ENCODE measurements at places on chromosomes 5 and 9.

- no peak for DNase-seq
These were observed 1.2 kb downstream of the SEMA4D start for GRCh38 chr9:89496645-89497256.

DNA sequence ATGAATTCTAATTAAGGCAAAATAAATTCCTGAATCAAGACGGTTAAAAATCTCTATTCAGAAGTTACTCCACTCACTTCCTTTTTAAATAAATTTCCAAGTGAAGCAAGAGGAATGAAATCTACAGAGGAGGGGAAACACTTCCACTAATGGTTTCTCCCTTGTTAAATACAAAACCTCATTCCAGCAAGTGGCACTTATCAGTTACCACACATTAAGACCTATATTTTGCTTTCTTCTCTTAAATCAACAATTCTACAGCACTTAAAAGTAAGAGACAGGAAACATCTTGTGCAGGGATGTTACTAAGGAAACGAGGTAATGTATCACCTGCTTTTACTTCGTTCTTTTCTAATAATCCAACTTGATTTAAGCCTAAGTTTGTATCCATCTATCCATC, 172.6 kb downstream of the RAPGEF6 start:
- no peak for DNase-seq

DNA sequence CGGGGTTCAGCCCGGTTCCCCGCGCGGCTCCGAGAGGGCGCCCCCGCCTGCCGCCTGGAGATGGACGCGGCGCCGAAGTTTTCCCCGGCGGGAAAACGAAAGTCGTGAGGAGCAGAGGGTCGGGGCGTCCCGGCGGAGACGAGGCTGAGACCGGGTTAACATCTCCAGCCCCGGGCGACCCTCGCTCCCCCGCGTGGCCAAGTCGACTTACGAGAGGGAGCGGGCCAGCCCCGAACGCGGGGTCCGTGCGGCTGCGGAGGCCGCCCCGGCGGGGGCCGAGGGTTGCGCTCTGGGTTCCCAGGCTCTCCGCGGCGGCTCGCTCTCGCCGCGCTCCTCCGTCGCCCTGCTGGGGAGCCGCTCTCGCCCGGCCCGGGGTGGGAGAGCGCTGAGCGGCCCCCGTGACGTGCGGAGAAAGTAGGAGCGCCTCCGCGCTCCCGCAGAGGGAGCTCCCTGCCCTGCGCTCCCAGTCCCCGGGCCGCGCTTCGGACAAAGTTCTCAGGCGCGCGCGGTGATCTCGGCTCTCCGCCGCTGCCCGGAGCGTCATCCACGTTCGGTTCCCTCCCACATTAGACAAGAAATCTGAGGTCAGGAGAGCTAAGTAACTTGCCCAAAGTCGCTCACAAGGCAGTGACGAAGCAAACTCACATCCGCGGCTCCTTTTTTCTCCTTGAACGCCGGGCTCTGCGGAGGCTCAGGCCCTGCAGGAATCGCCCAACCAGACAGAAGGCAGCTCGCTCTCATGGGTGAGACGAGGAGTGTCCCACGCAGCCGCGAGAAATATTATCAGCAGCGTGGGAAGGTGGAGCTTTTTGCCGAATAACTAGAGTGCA, 1.2 kb upstream of the GCNT4 start:
- no peak for DNase-seq

- DNase-seq: no peak
These were observed 461.4 kb upstream of the ST8SIA4 start for GRCh38 chr5:101364469-101364868.

DNA sequence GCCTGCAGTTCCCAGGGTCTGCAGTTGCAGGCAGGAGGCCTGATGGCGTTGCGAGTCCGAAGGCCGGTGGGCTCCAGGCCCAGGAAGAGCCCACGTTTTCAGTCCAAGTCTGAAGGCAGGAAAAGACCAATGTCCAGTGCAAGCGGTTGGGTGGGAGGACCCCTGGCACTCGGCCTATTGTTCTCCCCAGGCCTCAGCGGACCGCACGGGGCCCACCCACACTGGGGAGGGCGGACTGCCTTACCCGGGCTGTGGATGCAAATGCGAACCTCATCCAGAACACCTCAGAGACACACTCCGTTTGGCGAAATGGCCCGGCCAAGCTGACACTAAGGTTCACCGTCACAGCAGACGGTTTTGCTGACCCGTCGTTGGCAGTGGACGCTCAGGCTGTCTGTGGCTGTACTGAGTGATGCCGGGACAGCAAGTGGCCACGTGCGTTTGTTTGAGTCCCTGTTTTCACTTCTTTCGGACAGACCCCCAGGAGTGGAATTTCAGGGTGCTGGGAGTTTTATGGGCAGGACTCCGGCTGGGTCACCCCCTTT, 10.2 kb upstream of the SEC16A start:
- no peak for DNase-seq

- no peak for DNase-seq
These were observed 303.0 kb upstream of the TLE4 start for GRCh38 chr9:79268806-79269205.

DNA sequence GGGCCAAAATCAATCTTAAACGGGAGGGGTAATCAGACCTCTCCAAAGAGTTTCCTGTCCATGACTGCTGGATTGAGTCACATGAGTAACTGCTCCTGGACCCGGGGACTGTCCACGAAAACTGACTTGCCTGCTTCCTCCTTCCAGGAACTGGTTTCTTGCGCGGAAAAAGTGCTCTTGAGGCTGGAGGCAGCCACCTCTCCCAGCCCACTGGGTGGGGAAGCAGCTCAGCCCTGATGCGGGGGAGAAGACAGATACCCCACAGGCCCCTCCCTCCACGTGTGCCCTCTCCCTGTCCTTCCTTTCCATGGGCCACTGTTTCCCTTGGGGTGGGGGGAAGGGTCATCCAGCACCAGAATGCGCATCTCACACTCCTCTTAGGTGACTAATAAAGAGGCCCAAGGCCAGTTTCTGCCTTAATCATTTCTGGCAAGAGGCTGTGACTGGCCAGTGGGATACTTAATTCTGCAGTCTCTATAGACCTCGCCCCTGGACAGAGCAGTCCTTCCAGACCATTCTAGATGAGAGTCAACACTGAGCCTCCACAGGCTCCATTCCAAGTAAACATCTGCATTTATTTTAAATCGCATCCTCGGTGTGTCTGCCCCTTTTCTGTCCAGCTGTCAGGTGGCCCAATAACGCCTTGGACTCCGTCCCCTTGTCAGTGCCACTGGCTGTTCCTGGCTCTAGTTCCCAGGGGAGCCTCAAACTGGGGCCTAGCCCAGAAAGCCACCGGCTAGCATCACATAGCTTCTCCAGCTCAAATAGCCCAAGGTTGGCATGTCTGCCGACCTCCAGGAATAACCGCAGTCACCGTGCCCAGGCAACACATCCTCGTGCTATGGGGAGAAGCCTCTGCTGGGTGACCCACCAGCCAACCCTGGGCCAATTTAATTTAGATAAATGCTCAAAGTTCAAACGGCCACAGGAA, 12.0 kb downstream of the REXO4 start:
- DNase-seq: no peak

DNA sequence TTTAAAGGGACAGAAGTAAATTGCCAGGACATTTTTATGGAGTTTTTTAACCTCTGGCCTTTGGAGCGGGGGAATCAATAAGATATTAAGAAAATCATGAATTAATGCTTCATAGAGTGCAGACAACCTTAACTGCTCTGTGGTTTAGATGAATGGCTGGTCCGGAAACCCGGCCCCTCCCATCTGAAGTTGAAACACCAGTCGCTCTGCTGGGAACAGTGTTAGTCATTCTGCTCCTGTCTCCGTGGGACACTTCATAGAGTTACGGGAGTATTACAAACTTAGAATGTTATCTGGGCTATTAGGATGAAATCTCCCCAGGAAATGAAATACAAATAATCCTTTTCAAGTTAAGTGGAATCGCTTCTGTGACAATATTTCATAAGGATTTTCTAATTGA, 110.1 kb upstream of the IRX2 start:
- no peak for DNase-seq

DNA sequence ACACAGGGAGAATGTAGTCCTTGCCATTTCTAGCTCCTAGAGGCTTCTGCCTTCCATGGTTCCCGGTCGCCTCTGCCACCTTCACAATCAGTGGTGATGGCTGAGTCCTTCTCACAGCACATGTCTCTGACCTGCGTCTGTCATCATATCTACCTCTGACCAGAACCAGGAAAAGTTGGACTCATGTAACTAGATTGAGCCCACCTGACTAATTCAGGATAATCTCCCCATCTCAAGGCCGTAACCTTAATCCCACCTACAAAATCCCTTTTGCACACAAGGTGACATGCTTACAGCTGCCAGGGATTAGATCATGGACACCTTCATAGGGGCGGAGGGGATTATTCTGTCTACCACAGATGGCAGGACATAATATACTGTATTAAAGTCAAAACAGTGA, 375.6 kb downstream of the ICE1 start:
- DNase-seq: no peak

GRCh38 chr5:142871363-142872193, 101.4 kb downstream of the ARHGAP26 start:
- no peak for DNase-seq

DNA sequence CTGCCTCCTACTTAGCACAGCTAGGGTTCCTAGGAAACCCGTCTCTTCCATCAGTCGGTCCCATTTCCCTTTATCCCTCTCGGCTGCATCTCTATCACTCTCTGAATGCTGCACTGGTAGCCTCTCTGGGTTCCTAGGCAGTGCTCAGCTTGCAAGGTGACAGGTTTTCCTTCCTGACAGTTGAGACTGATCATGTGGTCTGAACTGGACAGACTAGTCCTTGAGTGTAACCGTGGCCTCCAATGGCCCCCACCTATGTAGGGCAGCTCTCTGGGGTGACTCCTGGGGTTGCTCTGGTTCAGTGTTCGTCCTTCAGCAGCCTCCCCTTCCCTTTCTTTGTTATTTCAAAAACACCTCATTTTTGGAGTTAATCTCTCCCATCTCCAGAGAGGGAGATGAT, 3.8 kb downstream of the TMEM8B start:
- no peak for DNase-seq

DNA sequence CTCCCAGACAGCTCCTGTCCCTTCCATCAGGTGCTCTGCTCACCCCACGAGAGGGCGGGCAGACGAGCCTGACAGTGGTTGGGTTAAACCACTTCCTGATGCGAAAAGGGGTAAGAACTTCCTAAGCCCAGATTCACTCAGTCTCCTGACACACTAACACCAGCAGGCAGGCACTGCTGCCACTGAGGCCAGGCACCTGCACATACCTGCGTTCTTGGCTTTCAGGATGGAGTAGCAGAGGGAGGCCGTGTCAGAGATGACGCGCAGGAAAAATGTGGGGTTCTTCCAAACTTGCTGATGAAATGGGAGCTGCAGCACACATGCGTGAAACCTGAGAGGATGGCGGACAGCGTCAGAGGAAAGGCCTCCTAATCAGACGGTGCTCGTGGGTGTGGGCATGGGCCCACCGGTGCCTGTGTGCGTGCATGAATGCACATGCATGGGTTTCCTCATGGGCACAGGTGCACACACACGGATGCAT, 29.9 kb downstream of the SLC6A18 start:
- DNase-seq: no peak

DNA sequence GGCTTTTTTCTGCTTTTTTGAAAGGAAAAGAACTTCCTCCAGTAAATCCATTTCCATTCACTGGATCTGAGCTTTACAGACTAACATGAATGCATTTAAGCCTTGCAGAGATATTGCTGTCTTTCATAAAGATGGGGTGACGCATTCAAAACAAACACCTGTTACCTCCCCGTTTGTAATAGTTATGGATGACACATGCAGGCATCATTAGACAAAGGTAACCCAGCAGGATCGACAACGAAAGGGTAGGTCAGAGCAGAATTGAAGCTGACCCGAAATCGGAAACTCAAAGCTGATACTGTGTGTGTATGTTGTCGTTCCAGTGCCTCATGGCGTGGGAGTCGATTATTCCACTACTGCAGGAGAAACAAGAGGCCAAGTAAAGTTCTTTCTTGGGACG, 22.2 kb downstream of the SLC46A2 start:
- no peak for DNase-seq

- no peak for DNase-seq
These were observed 2.8 kb downstream of the ZNF608 start for GRCh38 chr5:124743602-124744169.

DNA sequence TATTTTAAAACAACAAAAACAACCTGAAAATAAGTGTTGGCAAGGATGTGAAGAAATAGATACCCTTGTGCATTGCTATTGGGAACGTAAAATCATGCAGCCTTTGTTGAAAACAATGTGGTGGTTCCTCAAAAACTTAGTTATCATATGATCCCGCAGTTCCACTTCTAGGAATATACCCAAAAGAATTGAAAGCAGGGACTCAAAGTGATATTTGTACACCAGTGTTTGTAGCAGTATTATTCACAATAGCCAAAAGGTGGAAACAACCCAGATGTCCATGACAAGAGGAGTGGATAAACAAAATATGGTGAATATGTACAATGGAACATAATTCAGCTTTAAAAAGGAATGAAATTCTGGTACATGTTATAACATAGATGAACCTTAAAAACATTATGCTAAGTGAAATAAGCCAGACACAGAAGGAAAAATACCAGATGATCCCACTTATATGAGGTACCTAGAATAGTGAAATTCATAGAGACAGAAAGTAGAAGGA, 29.0 kb downstream of the IRF1 start:
- no peak for DNase-seq

GRCh38 chr5:72503888-72504491, 3.2 kb downstream of the ZNF366 start:
- DNase-seq: no peak

- peak; percentile 55 for DNase-seq
These were observed 36.1 kb downstream of the CAAP1 start for GRCh38 chr9:26856413-26857032.

DNA sequence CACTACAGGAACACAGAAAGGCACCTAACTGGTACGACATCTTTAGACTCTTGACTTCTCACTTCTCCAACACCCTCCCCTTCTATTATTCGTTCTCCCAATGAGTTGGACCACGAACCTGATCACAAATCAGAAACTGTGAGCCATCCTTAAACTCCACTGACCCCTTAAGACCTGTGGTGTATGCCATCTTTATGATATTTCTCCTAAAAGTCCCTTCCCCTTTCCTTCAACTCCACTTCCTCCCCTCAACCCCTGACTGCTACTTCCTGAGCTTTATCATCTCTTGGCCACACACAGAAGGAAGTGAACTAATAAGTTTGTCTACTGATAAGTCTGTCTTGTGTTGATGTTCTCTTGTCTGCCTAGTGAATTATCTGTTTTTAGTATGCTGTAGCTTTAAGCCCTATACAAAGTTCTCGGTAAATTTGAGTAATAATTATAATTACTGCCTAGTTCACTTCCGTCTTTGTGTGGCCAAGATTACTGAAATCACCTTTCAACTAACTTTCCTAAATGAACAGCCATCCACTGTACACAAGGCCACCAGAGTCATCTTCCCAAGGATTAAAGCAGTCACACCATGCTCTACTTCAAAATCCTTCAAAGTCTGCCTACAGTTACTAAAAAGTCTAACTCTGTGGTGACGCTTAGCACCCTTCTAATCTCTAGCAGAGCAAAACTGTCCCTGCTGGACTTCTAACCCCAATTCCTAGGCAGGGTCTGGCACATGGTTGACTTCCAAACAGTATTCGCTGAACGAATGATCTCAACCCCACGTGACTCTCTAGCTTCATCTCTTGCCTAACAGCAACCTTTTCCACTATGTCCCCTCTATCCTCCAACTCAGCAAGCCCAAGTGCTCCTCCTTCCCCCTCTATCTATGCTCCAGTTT, 23.2 kb downstream of the ELOVL7 start:
- no peak for DNase-seq
